ENCODE measurements at places on chromosomes 12 and 14.
A peak's percentile ranks its signal among the peaks of the same experiment; 100 is the strongest.

DNA sequence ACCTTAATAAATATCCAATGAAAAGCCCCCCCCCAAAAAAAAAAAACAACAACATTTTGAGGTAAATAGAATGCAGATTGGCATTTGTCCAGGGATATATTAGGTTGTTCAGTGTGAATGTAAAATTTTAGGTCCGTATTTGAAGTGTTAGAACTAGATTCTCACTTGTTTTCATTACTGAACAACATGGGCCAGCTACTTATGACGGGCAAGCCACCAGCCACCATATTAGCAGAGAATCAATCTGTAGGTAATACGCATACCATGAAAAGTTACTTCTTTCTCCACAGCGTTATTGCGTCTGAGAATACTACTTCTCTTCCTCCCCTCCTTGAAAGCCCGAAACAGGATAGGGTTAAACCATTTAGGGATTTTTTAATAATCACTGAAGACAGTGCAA lies 5.4 kb downstream of the FLRT2 start:
- peak; percentile 35 for DNase-seq

DNA sequence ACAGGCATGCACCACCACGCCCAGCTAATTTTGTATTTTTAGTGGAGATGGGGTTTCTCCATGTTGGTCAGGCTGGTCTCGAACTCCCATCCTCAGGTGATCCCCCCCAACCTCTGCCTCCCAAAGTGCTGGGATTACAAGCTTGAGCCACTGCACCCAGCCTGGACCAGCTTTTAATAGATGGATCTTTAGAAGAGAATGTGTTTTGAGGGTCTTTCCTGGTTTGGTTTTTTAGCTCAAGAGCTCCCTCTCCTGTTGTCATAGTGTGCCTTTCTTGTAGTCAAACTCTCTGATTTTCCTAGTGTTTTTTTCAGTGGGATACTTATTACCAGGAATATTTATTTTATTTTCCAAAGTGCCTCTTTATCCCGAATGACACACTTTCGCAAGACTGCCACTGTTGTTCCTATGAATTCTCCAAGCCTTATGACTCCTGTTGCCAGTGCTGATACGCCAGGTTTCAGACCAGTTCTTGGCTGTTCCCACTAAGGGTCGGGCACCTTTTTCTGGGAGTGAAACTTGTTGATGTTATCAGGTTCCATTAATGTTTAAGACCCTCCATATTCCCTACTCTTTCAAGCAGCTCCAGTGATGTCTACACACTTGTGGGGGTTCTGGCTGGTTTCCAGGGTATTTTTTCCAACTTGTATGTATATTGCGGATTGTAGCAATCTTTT lies 31.5 kb upstream of the LIMA1 start:
- peak; percentile 83 for DNase-seq

DNA sequence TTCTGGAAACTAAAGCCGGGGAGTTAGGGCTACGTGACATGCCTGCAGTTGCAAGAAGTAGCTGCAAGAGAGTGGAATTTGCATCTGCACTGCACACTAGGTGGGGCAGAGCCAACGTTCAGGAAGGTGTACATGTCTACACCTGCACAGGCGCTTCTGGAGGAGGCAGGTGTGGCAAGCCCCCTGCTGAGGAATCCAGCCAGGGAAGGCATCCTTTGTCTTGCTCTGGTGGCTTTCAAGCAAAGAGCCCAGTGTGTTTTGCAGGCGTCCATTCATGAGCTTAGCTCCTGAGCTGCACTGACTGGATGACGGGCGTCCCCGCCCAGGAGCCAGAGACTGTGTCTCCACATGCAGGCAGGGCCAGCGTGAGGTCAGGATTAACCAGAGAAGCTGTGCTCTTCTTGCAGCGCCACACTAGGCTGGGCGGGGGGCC lies 116.3 kb downstream of the ZFP36L1 start:
- DNase-seq = peak; percentile 69

GRCh38 chr12:50398931-50399330 lies 1.8 kb upstream of the LARP4 start:
- no peak for DNase-seq

DNA sequence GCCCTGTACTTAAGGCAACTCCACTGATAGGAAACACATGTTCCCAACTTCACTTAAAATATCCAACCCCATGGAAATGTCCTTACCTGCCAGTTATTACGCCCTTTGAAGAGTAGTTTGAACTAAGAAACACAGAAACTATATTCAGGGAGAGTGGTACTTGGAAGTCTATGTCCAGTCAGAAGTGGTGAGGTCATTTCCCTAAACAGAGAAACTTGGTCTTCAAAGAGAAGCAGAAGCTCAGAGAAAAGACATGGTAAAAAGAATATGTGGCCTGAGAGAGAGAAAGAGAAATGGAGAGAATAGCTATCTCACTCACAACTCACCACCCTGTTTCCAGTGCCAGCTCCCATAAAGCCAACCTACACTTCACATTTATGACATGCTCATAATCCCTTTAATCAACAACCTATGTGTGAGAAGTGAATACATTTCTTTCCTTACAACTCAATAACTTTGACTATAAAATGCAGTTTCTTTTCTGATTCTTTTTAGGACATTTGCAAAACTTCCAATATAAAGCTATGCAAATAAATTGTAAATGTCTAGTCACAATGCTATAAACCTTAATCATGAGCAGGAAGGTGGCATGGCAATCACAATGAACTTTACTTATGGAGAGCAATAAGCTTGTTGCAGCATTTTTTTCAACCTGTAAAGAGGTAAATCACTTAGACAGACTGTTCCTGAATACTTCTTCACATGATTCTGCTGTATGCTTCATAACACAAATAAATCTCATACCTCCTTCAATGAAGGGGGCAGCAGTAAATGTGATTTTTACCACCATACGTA lies 67.1 kb downstream of the CPNE8 start:
- DNase-seq = no peak

DNA sequence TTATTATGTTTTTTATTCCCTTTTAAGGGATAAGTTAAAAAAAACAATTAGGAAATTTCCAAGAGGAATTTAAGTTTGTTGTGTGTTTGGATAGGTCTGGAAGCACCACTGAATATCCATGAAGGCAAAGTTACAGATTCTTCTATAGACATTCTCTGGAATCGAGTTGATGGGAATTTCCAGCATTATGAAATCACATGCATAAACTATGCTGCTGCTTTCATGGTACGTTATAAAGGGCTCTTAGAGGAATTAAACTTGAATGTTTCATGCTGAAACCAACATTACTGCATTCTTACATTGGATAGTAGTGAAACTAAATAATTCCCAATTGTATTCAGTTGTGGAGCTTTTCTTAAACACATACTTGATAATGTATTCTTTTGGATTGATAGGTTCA lies 21.5 kb upstream of the PTPRQ start:
- DNase-seq = peak; percentile 66

DNA sequence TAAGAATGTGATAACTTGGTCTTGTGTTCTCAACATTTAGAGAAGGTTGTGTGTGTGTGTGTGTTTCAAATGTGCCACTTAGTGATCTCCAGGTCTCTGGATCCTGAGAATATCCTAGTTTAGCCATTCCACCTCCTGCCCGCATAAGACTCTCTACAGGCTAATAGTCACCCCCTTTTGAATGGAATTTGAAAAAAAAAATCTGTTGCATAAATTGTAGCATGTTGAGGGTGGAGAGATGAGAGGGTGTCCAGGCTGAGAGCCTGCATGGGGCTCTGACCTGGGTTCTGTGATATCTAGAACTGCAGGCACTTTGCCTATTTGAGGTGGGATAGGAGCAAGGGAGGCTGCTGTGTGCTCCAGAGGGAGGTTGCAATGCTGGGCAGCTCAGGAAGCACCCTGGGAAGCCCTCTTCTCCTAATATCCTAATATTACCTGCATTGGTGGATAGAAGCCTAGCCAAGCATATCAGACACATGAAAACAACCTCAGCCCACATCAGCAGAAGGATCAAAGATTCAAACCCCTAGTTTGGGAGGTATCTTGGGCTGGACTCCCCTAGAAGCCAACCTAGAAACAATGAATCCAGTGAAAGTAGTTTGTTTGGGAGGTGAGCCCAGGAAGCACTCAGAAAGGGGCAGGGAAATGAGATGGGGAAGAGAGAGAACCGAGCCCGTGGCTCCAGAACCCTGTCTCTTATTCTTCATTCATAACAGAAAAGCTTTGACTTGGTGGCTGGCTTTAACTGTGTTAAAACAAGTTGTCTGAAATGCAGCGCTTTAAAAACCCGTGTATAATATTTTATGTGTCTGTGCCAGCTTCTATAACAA lies 35.6 kb upstream of the RBM19 start:
- DNase-seq = no peak

DNA sequence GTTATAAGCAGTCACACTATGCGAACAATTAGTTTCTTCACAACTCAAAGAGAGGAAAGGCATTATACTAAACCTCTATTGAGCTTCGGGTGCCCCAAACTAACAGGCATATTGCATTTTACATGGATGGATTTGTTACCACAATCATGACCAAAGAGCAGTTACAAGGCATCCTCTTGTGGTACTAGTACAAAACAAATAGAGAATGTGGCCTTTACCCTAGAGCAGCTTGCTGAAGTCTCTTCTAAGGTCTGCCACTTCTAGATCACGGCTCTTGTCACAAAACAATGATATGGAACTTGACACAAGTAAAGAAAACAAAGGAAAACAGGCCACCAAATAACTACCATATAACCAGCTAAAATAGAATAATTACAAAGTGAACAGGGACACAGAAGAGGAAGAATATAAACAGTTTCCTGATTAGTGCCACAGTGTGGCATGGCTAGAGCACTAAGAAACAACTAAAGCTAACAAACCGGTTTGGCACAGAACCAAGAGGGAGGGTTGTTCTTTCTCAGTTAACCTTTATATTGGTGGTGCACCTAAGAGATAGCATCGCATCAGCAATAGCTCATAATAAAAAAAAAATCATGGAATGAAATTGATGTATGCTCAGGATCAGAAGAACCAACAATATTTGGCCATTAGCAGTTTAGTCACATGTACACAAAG lies 209.7 kb upstream of the ATP2B1 start:
- no peak for DNase-seq

GRCh38 chr14:77040741-77041653 lies 12.5 kb upstream of the IRF2BPL start:
- peak; percentile 30 for DNase-seq

DNA sequence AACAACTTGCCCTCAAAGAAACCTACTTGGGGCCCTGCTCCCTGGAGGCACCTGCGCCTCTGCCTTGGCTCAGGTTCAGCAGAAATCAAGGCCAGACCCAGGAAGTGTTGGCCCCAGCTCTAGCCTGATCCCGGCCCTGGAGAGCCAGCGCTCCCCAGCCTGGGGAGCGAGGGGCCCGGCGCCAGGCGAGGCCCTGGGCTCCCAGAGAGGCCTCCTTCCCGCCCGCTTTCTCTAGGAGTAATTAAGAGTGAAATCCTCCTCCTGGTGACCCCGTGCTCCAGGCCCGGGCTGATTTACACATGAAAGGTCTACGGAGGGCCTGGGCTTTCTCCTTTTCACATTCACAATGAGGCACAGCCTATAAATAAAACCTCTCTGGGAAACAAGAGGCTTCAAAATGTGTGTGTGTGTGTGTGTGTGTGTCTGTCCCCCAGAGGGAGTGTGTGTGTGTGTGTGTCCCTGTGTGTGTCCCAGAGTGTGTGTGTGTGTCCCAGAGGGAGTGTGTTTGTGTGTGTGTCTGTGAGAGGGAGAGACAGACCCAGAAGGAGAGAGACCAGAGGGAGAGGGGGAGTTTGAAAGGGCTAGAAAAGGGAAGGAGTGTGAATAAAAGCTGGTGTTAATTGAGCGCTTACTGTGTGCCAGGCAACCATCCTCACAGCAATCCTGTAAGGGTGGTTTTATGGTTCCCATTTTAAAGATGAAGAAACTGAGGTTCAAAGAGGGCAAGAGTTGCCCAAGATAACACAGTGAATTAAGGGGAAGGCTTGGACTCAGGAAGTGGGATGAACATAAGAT lies 23.8 kb upstream of the COX6A1 start:
- DNase-seq = no peak

- DNase-seq = no peak
These were observed 142.4 kb downstream of the ZFP36L1 start for GRCh38 chr14:68650404-68650994.

- DNase-seq = no peak
These were observed 36.7 kb downstream of the RERG start for GRCh38 chr12:15184484-15184883.

GRCh38 chr14:62546862-62547474 lies 498.3 kb downstream of the KCNH5 start:
- DNase-seq = no peak

DNA sequence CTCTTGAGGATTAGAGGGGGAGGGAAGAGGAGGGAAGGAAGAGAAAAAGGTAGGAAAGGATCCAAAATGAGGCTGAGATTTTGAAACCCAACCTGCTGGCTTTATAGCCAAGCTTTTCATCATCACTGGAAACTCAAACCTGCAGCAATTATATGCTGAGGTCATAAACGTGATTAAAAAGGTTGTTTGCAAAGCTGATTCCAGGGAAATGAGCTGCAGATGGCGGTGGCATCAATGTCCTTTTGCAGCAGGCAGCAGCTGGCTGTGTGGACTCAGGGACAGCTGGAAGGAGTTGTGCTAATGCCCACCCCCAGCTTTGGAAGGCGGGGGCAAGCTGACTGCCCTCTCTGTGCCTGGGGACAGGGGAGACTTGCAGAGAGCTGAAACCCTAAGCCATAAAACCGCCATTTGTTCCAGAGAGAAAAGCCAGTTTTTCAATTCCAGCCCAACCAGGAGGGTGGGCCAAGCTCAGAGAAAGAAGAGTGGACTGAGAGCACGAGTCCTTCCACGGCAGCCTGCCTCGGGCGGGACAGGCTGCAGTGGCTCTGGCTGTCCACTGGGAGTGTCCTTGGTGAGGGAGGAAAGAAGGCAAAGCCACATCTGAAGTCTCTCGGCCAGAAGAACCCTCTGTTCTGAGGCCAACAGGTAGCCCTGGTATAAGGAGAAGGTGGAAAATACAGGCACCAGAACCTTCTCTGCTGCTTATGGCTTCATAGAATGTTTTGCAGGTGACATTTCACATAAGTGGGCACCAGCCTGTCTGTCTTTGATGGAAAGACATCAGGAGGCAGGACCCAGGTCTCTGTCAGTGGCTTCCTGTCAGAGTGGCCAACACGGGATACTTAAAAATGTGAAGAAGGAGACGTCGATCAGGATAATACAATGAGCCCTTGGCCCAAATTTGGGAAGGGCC lies 90.7 kb downstream of the SINHCAF start:
- DNase-seq = peak; percentile 95
